Stimulated activated CD8-positive, alpha-beta memory T cell treated with anti-CD3 and anti-CD28 coated beads, Interleukin-7, amount 100 ng/mL, for 48 hours (primary cell): ENCODE measurements at places on chromosomes 16 and 17.

DNA sequence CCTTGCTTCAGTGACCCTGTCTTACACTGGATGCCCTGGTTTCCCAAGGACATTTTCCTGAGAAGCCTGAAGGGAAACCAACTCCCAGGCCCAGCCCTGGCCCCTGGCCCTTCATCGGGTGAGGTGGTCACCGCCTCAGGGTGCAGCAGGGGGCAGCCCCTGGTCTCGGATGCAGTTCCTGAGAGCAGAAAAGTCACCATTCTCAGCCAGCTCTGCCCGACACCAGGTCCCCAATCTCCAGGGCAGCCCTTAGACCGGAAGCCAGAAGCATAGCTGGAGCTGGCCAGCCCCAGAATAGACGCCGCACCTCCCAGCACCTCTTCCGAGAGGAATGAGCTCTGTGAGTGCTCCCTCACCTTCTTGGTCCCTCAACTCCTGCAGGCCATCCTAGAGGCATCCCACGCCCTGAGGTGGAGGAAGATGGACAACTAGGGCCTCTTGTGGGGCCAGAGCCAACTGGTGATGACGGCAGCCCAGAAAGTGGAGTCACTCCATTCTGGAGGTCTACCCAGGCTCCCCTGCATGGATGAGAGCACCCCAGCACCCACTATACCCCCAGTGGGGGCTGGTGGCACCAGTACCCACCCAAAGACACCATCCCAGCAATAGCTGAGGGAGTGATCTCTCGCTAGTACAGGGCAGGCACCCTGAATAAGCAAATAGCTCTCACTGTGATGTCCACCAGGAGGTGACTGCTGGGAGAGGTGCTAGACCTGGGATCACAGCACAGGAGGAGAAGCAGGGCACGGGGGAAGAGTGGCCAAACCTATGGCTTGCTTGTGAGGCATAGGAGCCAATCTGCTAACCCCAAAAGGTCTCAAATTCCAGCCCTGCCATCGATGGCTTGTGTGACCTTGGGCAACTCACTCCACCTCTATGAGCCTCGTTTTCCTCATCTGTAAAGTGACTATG lies 56.2 kb downstream of the TK2 start:
- DNase-seq: no peak

- no peak for DNase-seq
Observed at GRCh38 chr16:84226026-84226425, 13.8 kb downstream of the KCNG4 start.

DNA sequence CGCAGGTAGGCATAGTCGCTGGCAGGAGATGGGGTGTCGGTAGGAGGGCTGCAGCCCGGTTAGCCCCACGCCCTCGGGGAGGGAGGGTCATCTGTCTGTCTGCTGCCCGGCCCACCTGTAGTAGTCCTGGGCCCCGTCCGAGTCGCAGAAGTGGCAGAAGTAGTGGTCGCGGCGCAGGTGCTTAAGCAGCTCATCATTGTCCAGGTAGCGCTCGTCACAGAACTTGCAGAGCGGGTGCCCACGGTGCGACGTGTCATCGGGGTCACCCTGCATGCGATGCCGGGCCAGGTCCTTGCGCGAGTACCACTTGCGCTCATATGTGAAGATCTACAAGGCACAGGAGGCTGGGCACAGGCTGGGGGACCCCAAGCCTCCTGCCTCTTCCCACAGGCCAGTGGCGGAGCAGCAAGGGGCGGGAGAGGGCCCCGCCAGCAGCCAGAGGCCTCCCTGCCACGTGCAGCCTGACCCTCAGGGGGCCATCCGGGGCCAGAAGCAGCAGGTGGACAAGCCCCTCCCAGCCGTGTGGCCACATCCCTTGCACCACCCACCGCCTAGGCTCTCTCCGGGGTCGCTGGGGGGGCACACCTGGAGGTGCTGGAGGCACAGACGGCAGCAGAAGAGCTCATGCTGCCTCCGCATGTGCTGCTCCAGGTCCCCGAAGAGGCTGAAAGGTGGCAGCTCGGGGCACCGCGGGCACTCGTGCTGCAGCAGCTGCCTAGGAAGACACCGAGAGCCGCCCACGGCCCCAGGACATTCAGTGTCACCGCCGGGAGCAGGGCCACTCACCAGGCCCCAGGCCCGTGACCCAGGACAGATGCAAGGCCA lies 7.0 kb downstream of the ZNF598 start:
- DNase-seq: no peak

GRCh38 chr17:34219405-34219804 lies 35.7 kb upstream of the CCL2 start:
- no peak for DNase-seq

GRCh38 chr17:82101301-82101715 lies 3.3 kb upstream of the FASN start:
- DNase-seq: no peak

DNA sequence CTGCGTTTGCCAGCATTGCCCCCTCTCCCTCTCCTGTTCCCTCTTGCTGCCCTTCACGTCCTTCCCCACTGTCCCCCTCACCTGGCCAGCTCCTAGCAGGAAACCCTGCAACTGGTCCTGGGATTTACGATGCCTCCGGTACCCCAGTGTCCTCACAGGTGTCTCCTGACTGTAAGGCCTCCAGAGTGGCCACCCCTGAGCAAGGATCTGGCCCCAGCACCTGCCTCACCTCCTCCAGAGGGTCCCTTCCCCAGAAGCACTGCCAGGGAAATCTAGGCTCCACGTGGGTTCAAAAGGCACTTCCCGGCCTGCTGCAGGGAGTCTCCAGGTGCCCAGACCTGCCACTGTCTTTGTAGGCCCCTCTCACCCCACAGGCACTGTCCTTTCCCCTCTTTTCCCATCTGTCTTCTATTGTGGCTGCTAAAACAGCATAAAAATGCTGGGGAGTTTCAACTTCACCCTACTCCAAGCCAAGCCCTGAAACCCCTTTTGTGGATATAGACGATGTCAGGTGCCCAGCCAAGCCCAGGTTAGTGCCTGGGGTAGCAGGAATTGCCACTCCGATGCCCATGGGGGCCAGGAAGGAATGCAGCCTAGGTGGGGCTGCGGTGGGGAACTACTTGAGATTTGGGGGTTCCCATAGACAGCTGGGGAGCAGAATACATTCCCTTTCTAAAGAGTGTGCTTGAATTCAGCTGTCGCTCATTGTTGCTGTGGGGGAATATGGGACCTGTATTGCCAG lies 25.7 kb downstream of the RAB11FIP4 start:
- DNase-seq: no peak

GRCh38 chr16:2910441-2910969 lies 1.2 kb upstream of the FLYWCH1 start:
- no peak for DNase-seq

- no peak for DNase-seq
Observed at GRCh38 chr16:48441106-48441505, 55.9 kb upstream of the SIAH1 start.

GRCh38 chr16:22077700-22078313 lies 14.5 kb upstream of the VWA3A start:
- DNase-seq: peak; percentile 38

GRCh38 chr16:55062442-55062841 lies 131.8 kb downstream of the IRX5 start:
- DNase-seq: no peak

DNA sequence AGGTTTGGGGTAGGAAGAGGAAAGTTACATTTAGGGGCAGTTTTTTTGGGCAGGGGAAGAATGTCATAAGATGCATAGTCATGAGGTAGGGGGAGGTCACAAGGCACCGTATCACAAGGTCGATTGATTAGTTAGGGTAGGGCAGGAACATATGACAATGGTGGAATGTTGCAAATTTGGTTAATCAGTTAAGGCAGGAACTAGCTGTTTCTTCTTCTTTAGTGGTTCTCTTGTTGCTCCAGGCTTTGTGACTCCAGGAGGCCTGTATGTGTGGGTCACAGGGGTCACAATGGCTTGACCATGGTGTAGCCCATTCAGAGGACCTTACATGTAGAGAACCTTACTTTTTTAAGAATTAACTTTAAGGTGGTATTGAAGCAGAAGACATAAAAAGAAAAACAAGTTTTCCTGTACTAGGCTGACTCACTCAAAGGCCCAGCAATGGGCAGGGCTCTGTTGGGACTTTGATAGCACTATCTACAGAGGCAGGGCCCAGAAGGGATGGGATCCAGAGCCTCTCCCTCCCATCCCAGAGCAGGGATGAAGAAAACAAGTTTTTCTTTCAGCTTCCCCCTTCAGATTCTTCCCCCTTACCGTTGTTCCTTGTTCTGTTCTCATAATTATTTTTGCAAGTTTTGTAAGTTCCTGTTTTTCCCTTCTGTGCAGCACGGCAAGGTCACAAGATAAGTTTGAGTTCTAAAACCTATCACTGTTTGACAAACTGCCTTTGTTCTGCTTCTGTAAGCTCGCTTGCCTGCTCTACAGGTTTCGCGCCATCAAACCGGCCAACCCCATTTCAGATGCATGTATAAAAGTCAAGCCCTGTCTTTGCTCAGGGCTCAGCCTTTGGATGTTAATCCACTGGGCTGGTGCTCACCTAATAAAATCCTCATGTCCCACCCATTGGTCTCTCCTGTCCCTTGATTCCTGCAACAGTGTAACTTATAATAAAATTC lies 45.8 kb upstream of the ATF7IP2 start:
- no peak for DNase-seq

- DNase-seq: no peak
Observed at GRCh38 chr17:65219707-65220106, 82.5 kb downstream of the RGS9 start.

DNA sequence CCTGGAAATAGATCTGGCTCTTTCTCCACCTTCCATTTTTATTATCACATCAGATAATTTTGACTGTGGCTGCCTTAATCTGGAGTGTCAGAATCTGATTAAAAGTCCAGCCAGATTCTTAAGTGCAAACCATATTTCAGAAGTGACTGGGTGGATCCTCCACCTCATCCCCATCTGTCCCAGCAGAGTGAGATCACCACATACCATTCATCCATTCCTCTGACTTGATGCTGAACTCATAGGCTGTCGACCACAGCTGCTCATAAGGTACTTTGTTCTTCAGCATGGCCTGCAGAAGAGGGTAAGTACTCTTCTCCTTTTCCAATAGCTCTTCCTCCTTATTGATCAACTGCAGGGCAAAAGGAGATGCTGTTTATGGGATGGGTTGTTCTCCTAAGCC lies 53.5 kb downstream of the DNAH3 start:
- DNase-seq: no peak
